GM23248 (cell line): ENCODE measurements at places on chromosomes 3 and 15. TPM values are rescaled to one million over a fixed set of nuclear protein-coding genes. Genes with fewer than 3 reads are reported as not detected.

GRCh38 chr15:51735228-51736010 is 2.0 kb downstream of the LYSMD2 start:
- DNase-seq: peak; percentile 3
- no peaks in the 10 kb centered on the region for H3K27me3 ChIP-seq
- no peak overlapping the region for H3K27ac ChIP-seq
- no peak overlapping the region for H3K4me3 ChIP-seq
- no peaks in the 10 kb centered on the region for H3K36me3 ChIP-seq

DNA sequence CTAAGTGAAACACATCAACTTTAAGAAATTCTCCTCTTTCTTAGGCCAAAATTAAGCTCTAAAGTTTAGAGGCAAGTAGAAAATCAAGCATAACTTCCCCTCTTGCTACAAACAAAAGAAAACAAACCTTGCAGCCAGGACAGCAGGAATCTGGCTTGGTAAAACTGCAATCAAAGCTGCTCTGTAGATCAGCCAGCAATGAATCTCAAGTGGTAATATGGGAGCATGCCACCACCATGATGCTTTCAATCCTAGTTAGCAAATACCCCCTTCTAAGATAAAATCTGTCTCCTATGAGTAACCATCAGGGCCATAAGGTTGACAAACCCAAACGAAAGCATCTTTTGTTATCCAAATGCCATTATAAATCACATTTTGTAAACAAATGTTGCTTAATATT is 208.3 kb upstream of the PLSCR5 start:
- peak overlapping the region; percentile 80 for H3K27ac ChIP-seq
- H3K27me3 ChIP-seq: no peaks in the 10 kb centered on the region
- no peak overlapping the region for H3K4me3 ChIP-seq
- H3K4me1 ChIP-seq: peaks cover 41% of the 10 kb centered on the region

- no peak overlapping the region for H3K4me3 ChIP-seq
- H3K4me1 ChIP-seq: peaks cover 19% of the 10 kb centered on the region
- H3K27ac ChIP-seq: no peak overlapping the region
These were observed 69.4 kb upstream of the PLXNA1 start for GRCh38 chr3:126913524-126913923.

Gene RNU6-1
- not detected in 2 replicates for total RNA-seq

GRCh38 chr3:54094926-54095325 is 27.4 kb upstream of the CACNA2D3 start:
- no peaks in the 10 kb centered on the region for H3K36me3 ChIP-seq
- no peak overlapping the region for H3K4me3 ChIP-seq
- no peaks in the 10 kb centered on the region for H3K4me1 ChIP-seq
- DNase-seq: peak; percentile 27
- no peak overlapping the region for H3K27ac ChIP-seq

GRCh38 chr3:37227870-37228549 is 53.6 kb upstream of the LRRFIP2 start:
- DNase-seq: no peak
- H3K36me3 ChIP-seq: no peaks in the 10 kb centered on the region
- no peak overlapping the region for H3K27ac ChIP-seq
- H3K27me3 ChIP-seq: peaks cover 7% of the 10 kb centered on the region; the same call in 1 of the 2 replicates
- no peak overlapping the region for H3K4me3 ChIP-seq

Gene ITIH3
- not detected in 2 replicates for total RNA-seq

Gene CD276
- total RNA-seq: 94.6 and 102 TPM in 2 replicates

DNA sequence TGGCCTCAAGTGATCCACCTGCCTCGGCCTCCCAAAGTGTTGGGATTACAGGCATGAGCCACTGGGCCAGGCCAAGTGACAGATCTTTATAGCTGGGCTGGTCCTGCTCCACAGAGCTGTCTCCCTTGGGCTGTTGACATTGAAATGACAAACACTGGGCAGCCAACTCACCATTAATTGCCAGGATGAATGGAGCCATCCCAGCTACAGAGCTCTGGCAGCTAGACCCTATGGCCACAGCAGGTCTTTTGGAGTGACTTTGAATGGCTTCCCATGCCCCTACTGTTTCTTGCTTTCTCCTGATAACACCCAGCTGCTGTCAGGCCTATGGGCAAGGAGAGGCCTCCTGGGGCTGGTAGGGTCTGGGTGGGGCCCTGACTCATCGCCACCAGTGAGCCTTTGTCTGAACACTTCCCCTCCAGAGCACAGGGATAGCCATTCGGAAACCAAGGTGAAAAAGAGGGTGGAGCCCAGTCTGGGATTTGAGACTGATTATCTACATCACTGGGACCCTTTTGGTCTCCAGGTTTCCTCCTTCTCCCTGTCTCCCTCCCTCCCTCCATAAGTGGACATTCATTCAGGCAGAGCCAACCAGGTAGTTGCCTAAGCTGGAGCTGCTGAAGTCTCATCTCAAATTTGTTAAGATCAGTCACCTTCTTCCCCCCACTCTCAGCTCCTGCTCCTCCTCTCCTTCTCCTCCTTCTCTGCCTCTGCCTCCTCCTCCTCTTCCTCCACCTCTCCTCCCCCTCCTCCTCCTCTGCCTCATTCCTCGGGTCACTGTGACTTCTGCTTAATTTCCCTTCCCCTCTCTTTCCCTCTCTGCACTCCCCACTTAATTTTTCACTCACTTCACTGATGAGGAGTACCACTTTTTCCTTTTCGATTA is 34.0 kb downstream of the BHLHE40 start:
- no peaks in the 10 kb centered on the region for H3K36me3 ChIP-seq
- no peak overlapping the region for H3K4me3 ChIP-seq
- no peak overlapping the region for H3K27ac ChIP-seq
- no peaks in the 10 kb centered on the region for H3K27me3 ChIP-seq
- peaks cover 55% of the 10 kb centered on the region for H3K4me1 ChIP-seq

Gene KIF15
- 3.3 and 3.9 TPM in 2 replicates for total RNA-seq

GRCh38 chr3:180543877-180544276 is 58.1 kb upstream of the TTC14 start:
- no peaks in the 10 kb centered on the region for H3K27me3 ChIP-seq
- no peaks in the 10 kb centered on the region for H3K4me1 ChIP-seq
- H3K4me3 ChIP-seq: no peak overlapping the region
- no peak overlapping the region for H3K27ac ChIP-seq
- H3K36me3 ChIP-seq: no peaks in the 10 kb centered on the region

GRCh38 chr15:101058735-101059134 is 139.6 kb downstream of the LRRK1 start:
- no peak overlapping the region for H3K27ac ChIP-seq
- no peaks in the 10 kb centered on the region; the same call in 1 of the 2 replicates for H3K36me3 ChIP-seq
- H3K4me1 ChIP-seq: no peaks in the 10 kb centered on the region
- no peak overlapping the region for H3K4me3 ChIP-seq
- H3K27me3 ChIP-seq: no peaks in the 10 kb centered on the region
- DNase-seq: no peak

GRCh38 chr3:183591881-183592521 is 36.5 kb upstream of the KLHL6 start:
- H3K27me3 ChIP-seq: no peaks in the 10 kb centered on the region; the same call in 1 of the 2 replicates
- H3K36me3 ChIP-seq: no peaks in the 10 kb centered on the region
- peak; percentile 19 for DNase-seq
- no peak overlapping the region for H3K27ac ChIP-seq
- no peaks in the 10 kb centered on the region for H3K4me1 ChIP-seq
- H3K4me3 ChIP-seq: no peak overlapping the region

DNA sequence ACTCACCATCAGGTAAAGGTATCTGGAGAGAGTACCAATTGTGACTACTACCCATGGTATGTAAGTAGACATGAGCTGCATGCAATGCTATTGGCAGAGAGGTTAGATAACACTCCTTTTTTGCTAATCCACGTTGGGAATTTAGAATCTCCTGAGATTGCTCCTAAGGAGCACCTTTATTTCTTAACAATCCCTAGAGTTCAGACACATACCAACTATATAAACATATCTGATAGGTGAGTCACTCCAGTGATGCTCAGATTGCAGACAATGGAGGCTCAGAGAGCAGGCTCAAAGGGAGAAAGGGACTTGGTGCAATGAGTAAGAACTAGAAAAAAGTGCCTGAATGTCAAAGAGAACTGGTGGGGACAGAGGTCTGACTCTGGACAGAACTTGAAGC is 47.0 kb upstream of the LRRFIP2 start:
- no peak overlapping the region for H3K4me3 ChIP-seq
- H3K36me3 ChIP-seq: no peaks in the 10 kb centered on the region
- H3K27ac ChIP-seq: no peak overlapping the region
- peaks cover 6% of the 10 kb centered on the region; the same call in 1 of the 2 replicates for H3K27me3 ChIP-seq
- peak; percentile 82 for DNase-seq

DNA sequence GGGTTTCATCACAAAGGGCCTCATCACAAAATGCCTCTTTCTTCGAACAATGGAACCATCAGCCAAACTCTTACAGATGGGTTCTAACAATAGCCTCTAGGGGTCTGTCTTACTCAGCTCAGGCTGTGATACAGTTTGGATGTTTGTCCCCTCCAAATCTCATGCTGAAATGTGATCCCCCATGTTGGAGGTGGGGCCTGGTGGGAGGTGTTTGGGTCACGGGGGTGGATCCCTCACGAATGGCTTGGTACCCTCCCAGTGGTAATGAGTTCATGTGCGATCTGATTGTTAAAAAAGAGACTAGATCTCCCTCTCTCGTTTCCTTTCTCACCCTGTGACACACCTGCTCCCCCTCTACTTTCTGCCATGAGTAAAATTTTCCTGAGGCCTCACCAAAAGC is 47.9 kb upstream of the LIPC start:
- peaks cover 18% of the 10 kb centered on the region for H3K4me1 ChIP-seq
- H3K36me3 ChIP-seq: no peaks in the 10 kb centered on the region
- H3K27me3 ChIP-seq: no peaks in the 10 kb centered on the region
- no peak for DNase-seq
- H3K4me3 ChIP-seq: no peak overlapping the region
- H3K27ac ChIP-seq: no peak overlapping the region
